ENCODE measurements at places on chromosomes 13 and 19.
A peak's percentile ranks its signal among the peaks of the same experiment; 100 is the strongest.

- DNase-seq = no peak
These were observed 1651.9 kb upstream of the MIR17HG start for GRCh38 chr13:89695343-89696257.

DNA sequence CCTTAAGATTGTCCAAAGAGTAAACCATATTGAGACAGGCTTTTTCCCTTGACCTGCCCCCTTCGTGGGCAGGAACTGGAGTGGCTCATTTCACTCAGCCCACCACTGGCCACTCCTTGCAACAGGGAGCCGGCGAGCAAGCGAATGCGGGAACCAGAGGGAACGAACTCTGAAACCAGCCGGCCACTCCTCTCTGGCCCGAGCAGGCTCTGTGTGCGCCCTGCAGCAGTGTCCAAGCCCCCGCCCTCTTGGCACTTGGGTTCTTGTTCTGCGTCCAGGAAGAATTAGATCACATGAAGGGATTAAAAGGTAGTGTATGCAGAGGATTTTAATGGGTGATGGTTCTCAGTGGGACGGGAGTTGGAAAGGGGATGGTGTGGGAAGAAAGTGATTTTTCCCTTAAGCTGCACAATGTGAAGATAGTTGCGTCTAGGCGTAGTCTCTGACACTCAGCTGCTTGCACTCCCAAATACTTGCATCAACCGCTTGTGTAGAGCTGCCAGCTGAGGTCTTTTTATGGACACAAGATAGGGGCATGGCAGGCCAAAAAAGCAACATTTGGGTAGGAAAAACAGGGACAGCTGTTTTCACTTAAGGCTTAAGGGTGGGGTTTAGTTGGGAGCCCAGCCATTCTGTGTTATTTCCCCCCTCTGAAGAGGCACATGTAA is 1209.7 kb upstream of the PCDH20 start:
- DNase-seq = no peak

DNA sequence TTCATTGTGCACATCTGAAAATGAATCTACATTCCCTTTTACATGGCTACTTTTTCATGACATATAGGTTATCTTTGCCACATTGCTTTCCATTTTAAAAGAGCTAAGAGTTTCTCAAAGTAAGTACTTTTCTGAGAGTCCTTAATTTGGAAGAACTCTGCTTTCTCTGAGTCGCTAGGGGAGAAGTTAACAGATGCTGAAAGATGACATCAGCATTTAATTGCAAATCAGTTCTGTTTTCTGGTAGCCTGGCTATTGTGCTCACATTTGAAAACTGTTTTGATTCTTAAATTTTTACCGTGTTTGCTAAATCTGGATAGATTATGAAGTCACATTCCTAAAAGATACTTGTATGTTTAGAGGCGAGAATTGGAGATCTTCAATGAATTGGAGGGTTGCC is 107.7 kb upstream of the C1QTNF9B start:
- no peak for DNase-seq

GRCh38 chr13:24625331-24625731 is 54.9 kb upstream of the ATP12A start:
- no peak for DNase-seq

DNA sequence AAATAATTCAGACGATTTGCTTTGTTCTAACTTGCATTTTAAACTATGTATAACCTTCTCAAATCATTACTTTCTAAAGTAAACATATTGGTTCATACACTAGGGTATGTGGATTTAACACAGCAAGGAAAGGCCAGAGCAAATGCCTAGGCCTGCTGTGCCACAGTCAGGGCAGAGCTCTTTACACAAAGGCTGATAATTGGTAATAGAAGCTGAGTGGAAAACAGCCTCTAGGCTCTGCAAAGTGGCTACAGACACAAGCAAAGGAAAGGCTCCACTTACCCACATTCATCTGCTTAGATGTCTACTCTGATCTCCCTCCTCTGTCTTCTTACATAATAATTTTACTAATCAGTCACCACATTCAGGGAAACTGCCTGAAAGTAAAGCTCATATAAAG is 382.9 kb downstream of the OLFM4 start:
- DNase-seq = no peak

- peak; percentile 55 for DNase-seq
These were observed at the start of gene ARHGEF1 for GRCh38 chr19:41882568-41883462. TSS of gene ARHGEF1 (plus strand) at chr19:41883184. CDS start at chr19:41888083, 4,899 bp downstream.

DNA sequence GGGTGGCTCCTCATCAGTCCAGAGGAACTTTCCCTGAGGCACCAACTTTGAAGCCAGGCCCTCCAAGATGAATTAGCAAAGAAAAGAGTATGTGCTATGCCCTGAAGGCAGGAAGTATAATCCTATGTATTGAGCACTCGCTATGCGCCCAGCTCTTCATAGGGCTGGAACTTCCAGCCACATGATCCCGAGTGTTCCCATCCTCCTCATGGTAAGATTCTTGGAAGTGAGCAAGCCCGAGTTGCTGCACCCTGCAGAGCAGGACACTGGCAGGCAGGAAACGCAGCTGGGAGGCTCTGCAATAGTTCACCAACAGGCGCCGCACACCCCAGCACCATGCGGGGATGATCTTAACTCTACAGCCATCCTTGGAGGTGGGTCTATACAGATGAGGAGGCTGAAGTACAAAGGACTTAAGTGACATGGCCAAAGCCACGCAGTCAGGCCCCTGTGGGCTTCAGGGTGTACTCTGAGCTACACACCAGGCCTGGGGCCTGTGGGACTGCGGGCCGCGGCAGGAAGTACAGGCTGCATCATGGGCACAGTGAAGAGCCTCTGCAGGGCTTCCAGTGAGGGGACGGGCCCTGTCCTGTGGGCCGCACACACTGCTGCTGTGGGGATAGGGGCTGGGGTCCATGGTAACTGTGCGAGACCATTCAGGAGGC is 25.1 kb downstream of the C19orf47 start:
- no peak for DNase-seq

Data from kidney capillary endothelial cell (primary cell).